ENCODE measurements at places on chromosomes 16 and 17.

DNA sequence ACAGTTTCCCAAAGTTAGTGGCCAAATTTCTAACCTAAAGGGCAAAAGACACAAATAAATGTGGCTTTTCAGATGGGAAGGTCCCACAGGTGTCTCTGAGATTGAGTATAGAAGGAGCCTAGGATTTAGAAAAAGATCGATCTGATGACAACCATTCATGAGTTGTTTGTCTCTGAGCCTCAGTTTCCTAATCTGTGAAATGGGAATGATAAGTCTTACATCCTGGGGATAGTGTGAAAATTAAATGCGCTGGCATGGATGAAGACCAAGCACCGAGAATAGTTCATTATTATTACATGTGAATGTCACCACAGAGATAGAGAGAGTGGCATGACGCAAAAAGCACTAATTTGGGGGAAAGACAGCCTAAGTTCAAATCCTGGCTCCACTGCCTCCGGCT is 7.2 kb downstream of the CDH5 start:
- no peak for DNase-seq

DNA sequence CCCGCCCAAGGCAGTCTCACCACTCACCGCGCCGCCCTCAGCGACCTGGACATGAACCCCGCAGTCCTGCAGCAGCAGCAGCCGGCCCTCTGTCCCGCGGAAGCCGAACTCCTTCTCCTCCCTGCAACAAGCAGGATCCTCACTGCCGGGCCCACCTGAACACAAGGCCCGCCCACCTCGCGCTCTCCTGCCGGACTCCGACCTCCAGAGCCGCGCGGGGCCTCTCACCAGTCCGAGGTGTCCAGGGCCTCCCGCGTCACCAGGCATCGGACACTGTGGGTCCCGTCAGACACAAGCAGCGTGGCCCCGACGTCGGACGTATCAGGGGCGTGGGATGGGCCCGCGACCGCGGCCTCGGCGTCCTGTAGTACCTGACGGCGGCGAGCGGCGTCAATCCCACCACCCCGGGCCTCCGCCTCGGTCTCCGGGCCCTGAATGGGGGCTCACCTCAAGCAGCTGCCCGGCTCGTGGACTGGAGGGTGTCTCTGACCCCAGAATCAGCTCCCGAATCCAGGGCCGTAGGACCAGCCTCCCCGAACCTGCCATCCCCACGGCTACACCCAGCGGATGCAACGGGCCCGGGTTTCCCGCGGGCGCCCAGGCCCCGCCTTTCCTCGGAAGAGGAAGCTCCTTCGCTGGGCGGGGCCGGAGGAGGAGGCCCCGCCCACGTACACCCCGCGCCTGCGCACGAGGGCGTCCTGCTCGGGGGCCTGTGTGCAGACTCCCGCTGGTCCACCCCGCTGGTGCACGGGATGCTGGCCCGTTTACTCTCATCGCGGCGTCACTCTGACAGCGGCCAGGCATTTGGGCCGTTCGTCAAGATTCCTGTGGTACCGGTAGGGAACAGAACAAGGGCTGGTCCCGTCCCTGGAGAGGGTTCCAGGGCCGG is at the start of gene ACD:
Gene ACD (minus strand): TSS at position 586 of the 889 bp plus-strand sequence. CDS start 40 bp downstream, at position 546.
- DNase-seq: peak; percentile 96

DNA sequence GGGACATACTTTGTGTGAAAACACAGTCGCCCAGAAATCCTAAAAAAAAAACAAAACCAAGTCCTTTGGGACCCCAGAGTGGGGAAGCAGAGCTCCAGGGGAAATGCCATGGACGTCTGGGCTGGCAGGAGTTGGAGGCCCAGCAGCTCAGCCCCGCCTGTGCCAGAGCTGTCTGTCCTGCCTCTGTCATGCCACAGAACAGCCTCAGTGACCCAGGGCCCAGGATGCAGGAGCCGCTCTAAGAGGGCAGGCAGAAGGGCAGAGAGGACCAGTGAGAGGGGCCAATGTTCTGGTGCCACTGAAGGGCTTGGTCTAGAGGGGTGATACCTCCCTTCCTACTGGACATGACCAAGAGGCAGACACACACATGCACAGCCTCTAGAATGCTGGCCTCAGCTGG is 166.2 kb downstream of the C16orf78 start:
- no peak for DNase-seq

GRCh38 chr16:49601576-49601975 is 228.0 kb downstream of the C16orf78 start:
- DNase-seq: no peak

- DNase-seq: peak; percentile 59
Measured at GRCh38 chr16:47565454-47565853, 104.3 kb downstream of the PHKB start.

GRCh38 chr16:17370731-17371285 is 100.0 kb downstream of the XYLT1 start:
- no peak for DNase-seq

DNA sequence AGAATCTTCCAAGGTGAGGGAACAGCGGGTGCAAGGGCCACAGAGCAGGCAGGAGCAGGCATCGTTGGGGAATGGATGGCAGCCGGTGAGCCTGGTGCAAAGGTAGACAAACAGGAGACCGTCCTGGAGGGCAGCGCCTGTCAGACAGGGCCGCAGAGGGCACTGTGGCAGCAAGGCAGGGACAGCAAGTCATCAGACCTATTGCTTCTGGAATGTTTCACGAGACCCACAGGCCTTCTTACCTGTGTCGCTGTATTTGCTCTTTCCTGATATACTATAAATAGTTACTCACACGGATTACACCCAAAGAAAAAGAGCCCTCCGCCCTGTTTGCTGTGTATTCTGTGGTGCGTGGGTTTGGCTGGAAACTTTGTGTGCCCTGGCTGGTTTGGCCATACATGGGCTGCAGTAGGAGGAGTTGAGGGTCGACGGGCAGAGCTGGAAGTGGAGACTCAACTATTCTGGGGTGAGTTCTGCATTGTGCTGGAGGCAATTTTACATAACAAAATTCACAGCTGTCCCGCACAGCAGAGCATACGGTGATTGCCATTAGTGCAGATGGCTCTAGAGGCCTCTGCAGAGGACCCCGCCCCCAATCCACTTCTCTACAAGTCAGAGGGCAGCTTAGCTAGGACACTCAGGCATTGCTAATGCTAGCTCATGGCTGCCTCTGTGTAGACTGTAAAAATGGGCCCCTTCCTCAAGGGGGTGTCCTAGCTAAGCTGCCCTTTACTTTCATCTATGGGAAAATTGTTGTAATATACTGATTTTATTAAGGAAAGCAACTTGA is 18.6 kb upstream of the POLR3E start:
- no peak for DNase-seq

GRCh38 chr16:24005577-24005976 is 169.8 kb downstream of the PRKCB start:
- no peak for DNase-seq

DNA sequence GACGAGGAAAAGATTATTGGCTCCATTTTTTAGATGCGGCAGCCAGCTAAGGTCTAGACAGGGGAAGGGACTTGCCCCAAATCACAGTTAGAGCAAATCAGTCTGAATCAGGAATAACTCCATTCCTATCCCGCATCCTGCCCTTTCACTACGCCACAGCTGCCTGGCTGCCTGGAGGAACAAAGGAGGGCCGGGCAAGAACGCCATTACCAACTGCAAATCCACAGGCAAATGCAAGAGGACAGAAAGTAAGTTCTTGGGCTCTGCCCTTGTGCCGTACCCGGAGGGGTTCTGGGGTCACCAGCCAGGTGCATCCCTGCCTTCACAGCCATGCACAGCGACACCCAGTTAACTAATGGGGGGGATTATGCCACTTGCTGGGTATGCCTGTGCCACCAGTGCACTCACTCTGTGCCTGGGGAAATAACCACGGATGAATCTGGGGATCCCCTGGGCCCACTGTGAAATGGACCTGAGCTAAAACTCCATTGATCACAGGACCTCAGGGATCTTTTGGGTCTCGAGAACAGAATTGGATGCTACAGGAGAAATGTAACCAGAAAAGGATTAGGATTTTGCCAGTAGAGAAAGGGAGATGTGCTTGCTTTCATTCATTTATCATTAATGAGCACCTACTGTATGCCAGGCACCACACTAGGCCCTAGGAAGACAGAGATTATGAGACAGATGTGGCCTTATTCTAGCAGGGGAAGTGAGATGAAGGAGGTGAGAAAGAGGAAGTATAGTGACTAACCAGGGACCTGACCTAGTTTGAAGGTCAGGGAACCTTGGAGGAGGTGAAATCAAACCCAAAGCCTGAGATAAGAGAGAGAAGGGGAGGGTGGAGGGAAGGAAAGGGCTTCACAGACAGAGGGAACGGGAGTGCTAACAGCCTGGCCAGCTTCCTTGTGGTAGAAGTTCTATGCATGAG is 17.7 kb downstream of the BCL7C start:
- DNase-seq: peak; percentile 74

GRCh38 chr17:49198211-49198610 is 12.2 kb downstream of the GNGT2 start:
- DNase-seq: no peak

Data from activated CD4-positive, alpha-beta T cell treated with anti-CD3 and anti-CD28 coated beads, Interleukin-10, Interleukin-2, amounts not matched to agents 100 ng/mL and 50 ng/mL, durations not matched to agents 16 hours and 8 hours (primary cell).